AG08396 (cell line): ENCODE measurements at places on chromosomes 11 and 22.

- DNase-seq = no peak
Measured at GRCh38 chr11:115357066-115357465, 147.1 kb downstream of the CADM1 start.

- no peak for DNase-seq
Measured at GRCh38 chr22:24416611-24417010, 10.8 kb upstream of the ADORA2A start.

- no peak for DNase-seq
Measured at GRCh38 chr11:1072116-1072820, 2.4 kb upstream of the MUC2 start.

DNA sequence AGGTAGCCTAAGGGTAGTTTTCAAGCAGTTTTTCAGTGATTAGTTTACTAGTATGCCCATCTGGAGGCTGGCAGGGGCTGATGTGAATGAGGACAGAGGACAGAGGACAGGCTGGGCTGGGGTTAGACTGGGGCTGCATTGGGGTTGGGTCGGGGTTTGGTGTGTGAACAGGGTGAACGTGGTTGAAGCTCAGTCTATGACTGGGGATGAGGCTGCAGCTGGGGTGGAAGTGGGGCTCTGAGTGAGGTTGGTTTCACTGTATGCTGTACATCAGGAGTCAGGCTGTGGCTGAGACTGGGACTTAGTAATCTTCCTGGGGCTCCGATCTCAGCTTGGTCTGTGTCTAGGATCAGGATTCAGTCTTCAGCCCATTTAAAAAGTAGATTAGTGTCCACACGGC, 451 bp downstream of the OR51E1 start:
- no peak for DNase-seq
